ENCODE measurements at places on chromosomes 12 and 14.
A peak's percentile ranks its signal among the peaks of the same experiment; 100 is the strongest.

- peak; percentile 86 for DNase-seq
Observed at GRCh38 chr12:92403210-92404175, 257.8 kb upstream of the BTG1 start.

DNA sequence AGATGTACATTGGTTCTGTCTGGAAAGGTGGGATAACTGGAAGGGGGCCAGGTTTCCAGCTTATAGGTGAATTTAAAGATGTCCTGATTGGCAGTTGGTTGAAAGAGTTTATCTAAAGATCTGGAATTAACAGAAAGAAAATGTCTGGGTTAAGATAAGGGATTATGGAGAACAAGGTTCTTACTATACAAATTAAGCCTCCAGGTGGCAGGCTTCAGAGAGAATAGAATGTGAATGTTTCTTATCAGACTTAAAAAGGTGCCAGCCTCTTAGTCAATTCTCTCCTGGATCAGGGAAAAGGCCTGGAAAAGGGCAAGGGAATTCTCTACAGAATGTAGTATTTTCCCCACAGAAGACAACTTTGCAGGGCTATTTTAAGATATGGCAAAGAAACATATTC lies 53.1 kb downstream of the CNTN1 start:
- DNase-seq: no peak

- no peak for DNase-seq
Observed at GRCh38 chr14:52327374-52328226, 13.5 kb downstream of the PTGER2 start.

DNA sequence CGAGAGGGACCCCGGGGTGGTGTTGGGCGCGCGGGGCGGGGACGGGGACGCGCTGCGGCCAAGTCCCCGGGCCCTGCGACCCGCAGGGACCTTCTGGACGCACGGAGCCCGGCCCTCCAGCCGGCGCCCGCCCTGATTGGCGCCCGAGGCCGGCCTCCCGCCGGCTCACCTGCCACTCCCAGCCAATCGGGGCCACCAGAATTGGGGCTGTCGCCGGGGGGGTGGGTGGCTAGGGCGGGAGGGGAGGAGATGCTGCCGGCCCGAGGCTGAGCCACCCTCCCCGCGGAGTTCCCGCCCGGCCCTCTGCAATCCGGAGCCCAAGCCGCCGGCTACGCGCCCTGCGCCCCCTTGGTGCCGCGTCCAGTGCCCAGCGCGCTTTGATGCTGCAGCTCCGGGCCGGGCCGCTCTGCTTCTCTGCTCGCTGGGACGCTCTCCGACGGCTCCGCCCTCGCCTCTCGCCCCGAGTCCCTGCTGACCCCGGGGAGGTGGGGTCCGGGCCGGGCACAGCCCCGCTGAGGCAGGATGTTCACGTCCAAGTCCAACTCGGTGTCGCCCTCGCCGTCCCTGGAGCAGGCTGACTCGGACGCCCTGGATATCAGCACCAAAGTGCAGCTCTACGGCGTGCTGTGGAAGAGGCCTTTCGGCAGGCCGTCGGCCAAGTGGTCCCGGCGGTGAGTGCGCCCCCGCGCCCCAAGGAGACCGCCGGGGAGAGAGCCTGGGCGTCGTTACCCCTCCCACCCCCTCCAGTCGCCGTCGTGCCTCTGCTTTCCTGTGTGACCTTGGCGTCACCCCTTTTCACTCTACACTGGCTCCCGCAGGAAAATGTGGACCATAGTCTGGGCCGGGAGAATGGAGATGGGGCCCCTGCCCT lies at the start of gene PLEKHD1:
TSS of gene PLEKHD1 (plus strand) at position 285 of the 871 bp plus-strand sequence. CDS start at position 523, 238 bp downstream.
- DNase-seq: no peak

GRCh38 chr14:100425429-100425827 lies 102.3 kb downstream of the SLC25A47 start:
- no peak for DNase-seq

Measured in B cell (primary cell).